ENCODE measurements at places on chromosomes 2 and 18. TPM values are rescaled to one million over a fixed set of nuclear protein-coding genes. Genes with fewer than 3 reads are reported as not detected.
A peak's percentile ranks its signal among the peaks of the same experiment; 100 is the strongest.

DNA sequence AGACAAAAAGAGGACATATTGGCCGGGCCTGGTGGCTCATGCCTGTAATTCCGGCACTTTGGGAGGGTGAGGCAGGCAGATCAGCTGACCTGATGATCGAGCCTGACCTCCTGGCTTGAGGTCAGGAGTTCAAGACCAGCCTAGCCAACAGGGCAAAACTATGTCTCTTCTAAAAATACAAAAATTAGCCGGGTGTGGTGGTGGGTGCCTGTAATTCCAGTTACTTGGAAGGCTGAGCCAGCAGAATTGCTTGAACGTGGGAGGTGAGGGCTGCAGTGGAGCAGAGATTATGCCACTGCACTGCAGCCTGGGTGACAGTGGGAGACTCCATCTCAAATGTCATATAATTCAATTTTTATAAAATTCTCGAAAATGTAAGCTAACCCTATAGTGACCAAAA is 84.5 kb downstream of the SEMA4F start:
- no peak for DNase-seq

GRCh38 chr2:96095116-96095636 is 21.2 kb downstream of the ADRA2B start:
- no peak for DNase-seq

GRCh38 chr18:46378864-46379207 is 274.7 kb downstream of the HAUS1 start:
- no peak for DNase-seq

DNA sequence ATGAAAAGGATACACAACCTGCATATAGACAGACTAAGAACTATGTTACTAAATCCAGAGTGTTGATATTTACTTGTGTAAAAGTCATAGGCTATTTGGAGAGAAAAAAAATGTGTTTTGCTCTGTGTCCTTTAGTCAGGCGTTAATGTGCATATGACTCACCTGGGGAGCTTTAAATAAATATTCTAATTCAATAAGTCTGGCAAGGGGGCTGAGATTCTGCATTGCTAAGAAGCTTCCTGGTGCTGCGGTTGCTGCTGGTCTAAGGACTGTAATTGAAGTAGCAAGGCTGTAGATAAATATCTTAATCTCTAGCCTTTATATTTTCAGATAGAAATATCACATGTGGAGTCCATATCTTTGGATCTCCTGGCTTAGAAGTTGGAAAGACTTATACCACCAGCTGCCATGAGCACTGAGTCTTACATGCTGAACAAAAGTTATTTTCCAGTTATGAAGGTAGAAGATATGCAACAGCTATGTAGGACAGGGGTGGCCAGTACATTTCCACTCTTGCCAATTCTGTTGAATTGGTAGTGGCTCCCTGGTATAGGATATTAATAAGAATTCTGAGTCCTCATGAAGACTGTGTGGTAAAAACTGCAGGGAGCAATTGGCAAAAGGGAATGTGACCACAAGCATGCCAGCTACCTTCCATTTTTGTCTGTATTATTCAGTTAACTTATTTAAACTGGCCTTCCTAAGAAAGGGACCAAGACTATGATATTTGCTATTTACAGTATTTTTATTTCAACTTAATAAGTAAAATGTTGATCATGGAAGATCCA is 4.8 kb downstream of the SPAG16 start:
- no peak for DNase-seq

PRKD3 gene
- 68.0 TPM for total RNA-seq

DNA sequence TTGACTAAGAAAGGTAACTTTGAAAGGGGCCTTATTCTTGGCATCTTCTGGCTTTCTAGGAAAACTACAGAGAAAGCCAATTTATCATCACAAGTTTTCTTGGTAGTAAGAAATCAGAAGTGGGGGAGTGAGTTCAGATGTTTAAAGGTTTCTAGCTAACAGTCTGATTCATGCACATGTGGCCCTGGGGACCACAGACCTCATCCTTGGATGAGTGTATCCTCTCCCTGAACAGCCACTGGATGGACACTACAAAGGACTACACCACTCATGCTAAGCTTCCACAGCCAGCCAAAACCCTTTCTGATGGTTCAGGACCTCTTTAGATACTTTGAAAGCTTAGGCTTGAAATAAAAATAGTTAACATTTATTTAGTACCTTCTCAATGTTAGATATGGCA is 218.3 kb upstream of the STK17B start:
- DNase-seq, result no peak

LRRC30 gene
- total RNA-seq, result not detected

DNA sequence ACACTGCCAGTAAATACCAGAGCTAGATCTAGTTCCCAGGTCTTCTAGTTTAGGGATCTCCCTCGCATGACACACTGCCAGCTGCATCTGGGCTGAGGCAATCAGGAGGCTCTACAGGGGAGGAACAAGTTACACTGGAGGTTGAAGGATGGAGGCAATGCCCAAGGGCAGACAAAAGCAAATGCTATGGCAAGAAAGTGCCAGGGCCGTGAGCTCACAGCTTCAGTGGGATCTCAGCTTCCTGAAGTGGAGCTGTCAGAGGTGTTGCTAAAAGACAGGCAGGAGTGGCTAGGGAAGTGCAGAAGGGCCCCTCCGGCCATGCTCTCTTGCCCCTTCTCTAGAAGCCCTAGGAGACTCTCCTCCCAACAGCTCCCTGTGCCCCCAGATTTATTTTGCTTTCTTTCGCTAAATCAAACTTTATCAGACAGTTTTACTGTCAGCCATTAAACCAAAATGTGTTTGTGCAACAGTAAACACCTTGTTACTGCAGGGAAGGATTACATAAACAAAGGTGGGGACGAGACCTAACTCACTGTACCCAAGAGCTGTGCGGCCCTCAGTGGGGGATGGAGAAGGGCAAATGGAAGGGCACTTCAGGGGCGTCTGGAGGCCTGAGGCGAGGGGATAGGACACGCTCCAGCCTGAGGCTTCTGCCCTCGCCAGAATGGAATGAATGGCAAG is 39.4 kb upstream of the PKDCC start:
- no peak for DNase-seq

ERMN gene
- 1.4 TPM for total RNA-seq

DNA sequence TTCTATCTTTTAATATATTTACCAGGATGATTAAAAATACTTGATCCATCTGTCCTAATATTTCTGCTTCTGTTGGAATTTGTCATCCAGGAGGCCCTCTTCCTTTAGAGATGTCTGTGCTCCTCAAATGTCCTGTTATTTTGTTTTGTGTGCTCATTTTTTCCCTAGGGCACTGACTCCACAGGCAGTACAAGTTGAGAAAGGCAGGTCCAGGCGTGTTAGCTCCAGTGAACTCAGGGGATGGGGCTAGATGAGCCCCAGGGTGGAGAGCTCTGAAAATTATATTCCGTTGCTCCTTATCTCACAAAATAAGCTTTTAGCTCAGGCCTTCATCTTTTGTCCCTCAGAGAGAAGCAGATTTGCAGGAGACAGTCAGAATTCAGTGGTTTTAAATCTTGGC is 105.7 kb downstream of the SLC4A3 start:
- no peak for DNase-seq

DNA sequence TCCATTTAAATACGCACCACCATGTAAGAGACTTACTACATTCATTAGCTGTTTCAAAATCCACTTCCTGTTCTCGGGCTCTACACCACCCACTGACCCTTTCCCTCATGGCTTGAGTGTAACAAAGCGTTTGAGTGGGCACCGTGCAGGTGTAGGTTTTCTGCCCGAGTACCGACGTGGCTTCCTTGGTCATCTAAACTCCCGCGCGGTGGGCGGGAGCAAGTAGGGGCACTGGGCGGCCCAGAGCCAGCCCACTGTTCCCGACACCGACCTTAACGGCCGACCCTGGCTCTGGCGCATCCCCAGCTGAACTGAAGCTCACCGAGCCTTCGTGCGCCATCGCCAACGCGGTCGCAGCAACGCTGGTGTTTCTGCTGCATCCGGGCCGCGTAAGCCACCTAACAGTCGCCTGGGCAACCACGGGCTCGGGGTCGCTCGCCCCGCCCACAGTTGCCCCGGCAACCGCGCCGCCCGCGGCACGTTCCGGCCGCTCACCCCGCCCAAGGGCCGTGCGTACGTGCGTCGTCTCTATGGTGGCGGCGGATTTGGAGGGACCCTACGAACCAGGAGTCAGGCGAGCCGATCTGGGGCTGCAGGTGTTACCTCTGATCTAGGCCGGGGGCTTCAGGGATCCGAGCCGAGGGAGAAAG is at the start of the genes C2orf81 and WDR54:
C2orf81 (minus strand) TSS at position 399 of the 650 bp plus-strand sequence; CDS start at position 340, 59 bp downstream.
WDR54 (plus strand) TSS at position 510 of the 650 bp plus-strand sequence. CDS start 424 bp downstream, outside the sequence.
- DNase-seq, result peak; percentile 99

GRCh38 chr2:184113696-184114403 is 484.5 kb upstream of the ZNF804A start:
- DNase-seq, result no peak

DNA sequence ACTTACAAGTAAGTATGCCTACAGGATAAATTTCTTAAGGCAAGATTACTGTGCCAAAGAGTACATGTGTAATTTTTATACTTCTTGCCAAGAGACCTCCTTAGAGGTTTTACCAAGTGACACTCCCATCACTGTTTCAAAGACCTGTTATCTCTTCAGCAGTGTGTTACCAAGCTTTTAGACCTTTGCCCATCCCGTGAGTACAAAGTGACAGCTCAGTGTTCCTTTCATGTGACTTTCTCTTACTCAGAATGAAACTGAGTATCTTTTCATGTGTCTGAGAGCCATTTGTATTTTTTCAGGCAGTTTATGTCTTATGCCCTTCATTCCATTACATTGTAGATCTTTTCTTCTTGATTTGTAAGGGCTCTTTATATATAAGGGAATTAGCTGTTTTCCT is 287.5 kb upstream of the SALL3 start:
- DNase-seq, result no peak

ETAA1 gene
- 20.6 TPM for total RNA-seq

GRCh38 chr2:61512768-61513398 is 25.3 kb downstream of the XPO1 start:
- no peak for DNase-seq

- peak; percentile 54 for DNase-seq
Measured at GRCh38 chr2:63047321-63048279, 3.0 kb upstream of the OTX1 start.

DNA sequence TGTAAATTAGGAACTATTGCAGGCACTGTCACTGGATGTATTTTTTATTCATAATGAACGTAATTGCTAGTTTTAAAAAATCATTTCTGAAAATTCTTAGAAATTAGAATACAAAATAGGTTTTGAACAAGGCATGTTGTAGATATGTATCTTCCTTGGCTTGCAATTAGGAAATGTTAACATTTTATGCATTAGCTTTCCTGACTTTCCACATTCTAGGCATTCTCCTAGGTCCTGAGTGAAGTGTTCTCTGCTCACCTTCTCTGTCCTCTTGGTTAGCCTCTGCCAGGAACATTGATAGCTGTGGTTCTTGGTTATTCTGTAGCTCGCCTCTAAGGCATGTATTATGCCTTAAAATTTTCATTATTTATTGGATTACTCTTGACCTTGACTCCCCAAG is 130.3 kb downstream of the FHOD3 start:
- no peak for DNase-seq

TUBA3E gene
- not detected for total RNA-seq

Measured in osteoblast (primary cell).